ENCODE measurements at places on chromosomes 12 and 14. TPM values are rescaled to one million over a fixed set of nuclear protein-coding genes. Genes with fewer than 3 reads are reported as not detected.

LUM gene
- total RNA-seq = 16.7 TPM

CFAP251 gene
- total RNA-seq = 3.0 TPM

GRIP1 gene
- 77.9 TPM for total RNA-seq

PCED1B gene
- total RNA-seq = 0.25 TPM

KLC1 gene
- total RNA-seq = 412 TPM

PTGES3 gene
- 100 TPM for total RNA-seq

LACRT gene
- total RNA-seq = not detected

GARIN6 gene
- total RNA-seq = not detected

GRIN2B gene
- total RNA-seq = 142 TPM

OLR1 gene
- total RNA-seq = 2.7 TPM

PLEKHG7 gene
- not detected for total RNA-seq

C14orf132 gene
- total RNA-seq = 41.8 TPM

RNASE3 gene
- total RNA-seq = not detected

Data from temporal lobe (tissue), 4 donors.